AG09309 (cell line): ENCODE measurements at places on chromosomes 1 and 21.

DNA sequence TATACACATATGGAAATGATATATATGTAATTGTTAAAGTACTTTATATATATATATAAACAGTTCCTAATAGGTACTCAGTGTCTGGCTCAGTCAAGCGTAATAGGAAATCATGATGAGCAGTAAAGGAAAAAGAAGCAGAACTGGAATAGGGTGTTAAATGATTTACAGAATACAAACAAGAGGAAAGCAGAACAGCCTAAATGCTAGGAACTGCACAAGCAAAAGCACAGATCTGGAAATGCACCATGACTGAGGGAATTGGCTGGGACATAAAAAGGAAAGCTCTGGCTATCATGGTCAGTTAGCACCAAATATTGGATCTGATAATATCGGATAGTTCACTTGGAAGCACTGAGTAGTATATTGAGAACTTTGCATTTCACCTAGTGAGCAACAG, 51.8 kb downstream of the SLC44A5 start:
- no peak for DNase-seq

- no peak for DNase-seq
Observed at GRCh38 chr1:8846263-8846662, 28.8 kb upstream of the RERE start.

GRCh38 chr1:203204756-203205155, 18.3 kb upstream of the CHI3L1 start:
- no peak for DNase-seq

- no peak for DNase-seq
Observed at GRCh38 chr1:228197555-228198147, 10.2 kb upstream of the OBSCN start.

- DNase-seq = no peak
Observed at GRCh38 chr1:15000030-15000429, 153.5 kb upstream of the TMEM51 start.

GRCh38 chr1:153510984-153511410, 24.8 kb downstream of the S100A6 start:
- no peak for DNase-seq
